ENCODE measurements at places on chromosomes 5 and 9.

GRCh38 chr9:91117959-91118703 lies 243.6 kb downstream of the AUH start:
- DNase-seq = peak; percentile 65

- no peak for DNase-seq
Measured at GRCh38 chr5:57450991-57451876, 31.4 kb downstream of the ACTBL2 start.

DNA sequence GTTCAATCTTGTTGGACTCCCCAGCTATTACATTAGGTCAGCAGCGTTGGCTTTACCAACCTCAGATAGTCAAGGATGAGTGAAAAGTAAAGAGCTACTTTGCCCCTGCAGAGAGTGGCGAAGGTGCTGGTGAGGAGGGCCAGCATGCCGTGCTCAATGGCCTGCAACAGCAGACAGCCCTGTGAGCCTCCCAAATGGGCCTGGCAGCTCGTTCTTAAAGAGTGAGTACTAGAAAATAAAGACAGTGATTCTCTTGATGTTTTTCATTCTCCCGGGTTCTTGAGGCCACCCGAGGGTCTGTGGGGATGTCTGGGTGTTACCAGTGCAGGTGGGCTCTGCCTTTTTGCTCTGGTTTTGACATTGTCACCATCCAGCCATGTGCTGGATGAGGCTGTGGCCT lies 16.2 kb downstream of the GADD45G start:
- DNase-seq = no peak

GRCh38 chr9:35756275-35757225 lies 2.5 kb upstream of the MSMP start:
- DNase-seq = no peak

DNA sequence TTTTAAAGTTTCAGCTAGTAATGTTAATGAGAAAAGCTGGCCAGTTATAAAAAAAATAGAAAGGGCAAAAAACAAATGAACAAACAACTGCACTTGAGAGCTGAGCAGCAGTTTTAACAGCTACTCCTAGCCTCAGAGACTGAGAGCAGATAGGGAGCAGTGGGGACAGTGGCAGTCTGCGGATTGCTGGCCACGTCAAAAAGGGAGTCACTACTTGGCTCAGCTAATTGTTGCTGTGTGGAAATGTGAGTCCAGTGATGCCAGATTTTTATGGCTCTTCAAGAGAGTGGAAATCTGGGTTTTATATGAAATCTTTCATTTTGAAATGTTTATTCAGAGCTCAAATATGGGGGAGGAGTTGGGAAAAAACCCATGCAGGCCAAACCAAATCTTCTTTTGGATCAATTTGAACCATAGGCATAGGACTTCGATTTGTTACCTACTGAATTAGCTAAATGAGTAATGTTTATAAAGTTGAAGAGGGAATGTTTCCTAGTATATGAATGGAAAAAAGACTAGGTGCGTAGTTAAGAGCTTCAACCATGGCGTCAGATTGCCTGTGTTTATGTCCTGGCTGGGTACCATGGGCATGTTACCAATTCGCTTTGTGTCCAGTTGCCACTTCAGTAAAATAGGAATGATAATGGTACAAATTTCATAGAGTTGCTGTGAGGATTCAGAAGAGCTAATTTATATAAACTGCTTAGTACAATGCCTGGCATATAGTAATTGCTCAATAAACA lies 102.1 kb downstream of the PAM start:
- DNase-seq = no peak

- no peak for DNase-seq
Measured at GRCh38 chr5:34620185-34620584, 35.9 kb upstream of the RAI14 start.

DNA sequence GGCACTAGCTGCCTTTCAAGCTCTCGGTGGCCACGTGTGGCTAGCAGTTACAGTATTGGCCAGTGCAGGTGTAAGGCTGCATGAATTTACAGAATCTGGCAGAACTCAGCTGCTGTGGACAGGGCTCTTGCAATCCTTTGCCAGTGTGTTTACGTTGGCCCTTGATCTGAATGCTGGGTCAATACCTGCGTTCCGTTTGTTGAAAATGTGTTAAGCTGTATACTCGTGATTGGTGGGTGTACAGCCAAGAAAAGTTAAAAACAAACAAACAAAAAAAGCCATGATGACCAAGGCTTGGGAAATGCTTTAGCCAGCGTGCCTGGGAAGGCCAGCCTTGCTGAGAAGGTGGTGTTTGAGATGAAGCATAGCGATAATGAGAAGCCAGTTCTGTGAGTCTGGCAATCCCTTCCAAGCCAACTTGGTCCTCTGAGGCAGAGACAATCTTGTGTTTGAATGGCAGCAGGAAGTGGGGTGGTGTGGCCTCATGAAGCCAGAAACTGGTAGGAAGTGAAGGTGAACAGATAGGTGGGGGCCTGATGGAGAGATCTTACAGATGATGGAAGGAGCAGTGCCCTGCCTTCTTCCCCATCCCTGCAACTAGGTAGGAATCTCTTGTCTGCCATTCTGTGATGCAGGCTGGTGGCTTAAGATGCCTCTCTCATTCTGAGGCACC lies 820 bp upstream of the CFAP90 start:
- DNase-seq = no peak

GRCh38 chr5:178077751-178078150 lies 35.6 kb upstream of the N4BP3 start:
- DNase-seq = no peak

- DNase-seq = no peak
Measured at GRCh38 chr5:82168294-82168693, 109.9 kb downstream of the RPS23 start.

GRCh38 chr9:93123561-93124283 lies 10.3 kb downstream of the NINJ1 start:
- DNase-seq = no peak

GRCh38 chr5:132489871-132490483 lies 596 bp downstream of the IRF1 start:
- no peak for DNase-seq

- no peak for DNase-seq
Measured at GRCh38 chr9:130010151-130010988, 32.6 kb downstream of the FNBP1 start.

DNA sequence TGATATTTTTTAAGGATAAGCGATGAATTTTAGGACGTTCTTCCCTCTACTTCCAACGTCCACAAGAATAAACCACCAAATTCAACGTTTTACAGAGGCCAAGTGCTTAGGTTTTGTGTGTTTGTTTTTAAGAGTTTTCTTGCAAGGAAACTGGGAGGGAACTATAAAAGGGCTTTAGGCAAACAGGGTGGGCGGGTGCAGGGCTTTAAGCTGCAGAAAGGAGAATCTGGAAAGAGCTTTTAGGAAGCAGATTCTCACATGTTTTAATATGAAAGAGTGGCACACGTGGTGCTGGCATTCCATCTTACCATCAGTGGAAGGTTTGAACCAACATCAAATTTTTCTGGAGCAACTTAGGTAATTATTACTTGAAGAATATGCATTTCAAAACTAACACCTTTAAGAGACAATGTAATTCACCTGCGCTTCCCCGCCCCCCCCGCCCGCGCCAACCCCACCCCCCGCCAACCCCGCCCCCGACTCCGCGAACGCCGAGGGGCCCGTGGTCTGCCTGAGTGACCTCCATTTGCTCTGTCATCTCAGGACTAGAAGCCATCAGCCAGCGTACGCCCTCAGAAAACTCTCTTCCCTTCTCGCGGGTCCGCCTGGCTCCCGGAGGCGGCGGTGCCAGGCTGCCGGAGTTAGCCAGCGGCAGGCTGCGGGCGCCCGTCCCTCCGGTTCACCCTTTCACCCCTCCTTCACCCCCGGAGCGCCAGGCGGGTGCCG lies 911 bp upstream of the PIK3R1 start:
- no peak for DNase-seq

DNA sequence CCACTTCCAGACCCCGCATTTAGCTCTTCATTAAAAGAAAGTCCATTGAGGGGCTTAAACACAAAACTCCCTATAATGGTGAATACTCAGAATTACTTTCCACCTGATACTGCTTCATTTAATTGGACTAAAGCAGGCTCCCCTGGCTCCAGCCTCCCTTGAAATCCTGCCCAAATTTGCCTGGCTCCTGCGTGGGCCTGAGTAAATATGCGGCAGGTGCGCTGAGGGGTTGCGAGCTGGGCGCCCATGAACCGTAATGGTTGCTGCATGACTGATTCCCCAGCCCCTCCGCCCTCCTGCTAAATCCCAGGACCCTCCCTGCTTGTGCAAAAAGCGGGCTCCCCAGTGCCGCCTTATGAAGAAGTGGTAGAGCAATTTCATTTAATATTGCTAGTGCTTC lies 639.7 kb downstream of the BNC2 start:
- no peak for DNase-seq

DNA sequence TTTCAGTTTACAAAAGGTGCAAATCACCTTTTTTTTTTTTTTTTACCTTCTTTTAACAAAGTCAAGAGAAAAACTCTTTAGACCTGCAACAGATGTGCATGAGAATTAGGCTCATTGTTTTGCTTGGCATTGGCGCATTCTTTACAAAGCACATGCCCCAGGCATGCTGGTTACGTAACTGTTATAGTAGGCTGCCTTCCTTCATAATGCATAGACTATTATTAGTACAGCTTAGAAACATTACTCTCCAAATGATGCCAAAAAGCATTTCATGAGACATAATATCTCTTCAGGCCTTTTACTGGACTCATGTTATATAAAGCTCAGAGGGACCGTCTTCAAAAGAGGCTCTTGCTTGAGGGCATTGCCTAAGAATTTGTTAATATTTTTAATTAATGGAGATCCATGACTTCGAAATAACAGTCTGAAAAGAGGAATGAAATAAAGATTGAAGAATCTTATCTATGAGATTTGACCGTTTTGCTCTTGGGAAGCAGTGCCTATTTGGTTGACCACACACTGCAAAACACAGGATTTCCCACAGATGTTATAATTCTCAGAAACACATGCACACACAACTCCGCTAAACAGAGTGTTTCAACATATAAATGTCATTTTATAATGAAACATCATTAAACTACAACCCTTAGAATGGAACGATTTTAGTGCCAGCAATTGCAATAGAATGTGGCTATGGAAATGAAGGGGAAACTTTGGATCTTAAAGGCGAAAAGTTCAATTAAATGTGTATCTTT lies 478.7 kb downstream of the PRR16 start:
- no peak for DNase-seq

DNA sequence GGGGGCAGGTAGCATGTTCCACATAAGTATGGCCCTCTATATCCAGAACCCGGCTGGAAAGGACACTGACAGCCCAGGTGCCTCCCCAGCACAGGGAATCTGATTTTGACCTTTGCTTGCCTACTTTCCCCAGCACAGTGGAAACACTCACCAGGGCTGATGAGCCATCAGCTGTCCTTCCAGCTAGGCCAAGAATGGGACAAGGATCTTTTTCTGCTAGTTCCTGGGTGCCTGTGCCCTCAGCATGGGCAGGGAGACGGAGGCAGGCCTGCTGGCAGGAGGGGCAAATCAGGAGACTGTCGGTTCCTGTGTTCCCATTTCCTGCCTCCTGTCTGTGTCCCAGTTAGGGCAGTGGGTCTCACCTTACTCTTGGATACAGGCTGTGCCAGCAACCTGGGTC lies 1.1 kb downstream of the CYFIP2 start:
- no peak for DNase-seq

DNA sequence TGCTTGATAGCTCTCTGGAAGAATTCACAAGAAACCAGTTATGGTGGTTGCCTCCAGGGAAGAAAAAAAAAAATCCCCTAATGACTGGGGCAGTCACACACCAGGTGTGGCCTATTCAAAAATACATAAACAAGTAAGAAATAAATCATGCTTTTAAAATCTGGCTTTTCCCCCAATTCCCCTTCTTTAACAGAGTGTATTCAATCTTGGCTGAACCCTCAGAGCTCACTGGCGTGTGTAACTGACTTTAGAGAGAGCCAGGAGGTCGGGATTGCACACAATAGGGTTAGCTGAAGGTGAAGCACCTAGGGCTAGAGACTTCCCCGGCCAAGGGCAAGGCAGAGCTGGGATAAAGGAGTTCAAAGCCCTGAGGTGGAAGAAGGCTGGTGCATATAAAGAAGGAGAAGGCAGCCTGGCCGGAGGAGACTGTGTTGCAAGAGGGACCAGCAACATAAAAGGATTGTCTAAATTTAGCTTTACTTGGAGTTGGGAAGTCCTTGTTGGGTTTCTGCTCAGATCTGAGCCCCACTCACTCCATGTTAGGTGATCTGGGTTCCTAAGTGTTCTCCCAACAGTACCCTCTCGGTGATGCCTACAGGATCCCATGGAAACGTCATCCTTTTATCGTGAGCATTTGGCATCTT lies 19.7 kb downstream of the FNBP1 start:
- DNase-seq = no peak

GRCh38 chr9:20618361-20618802 lies 3.9 kb downstream of the MLLT3 start:
- no peak for DNase-seq

DNA sequence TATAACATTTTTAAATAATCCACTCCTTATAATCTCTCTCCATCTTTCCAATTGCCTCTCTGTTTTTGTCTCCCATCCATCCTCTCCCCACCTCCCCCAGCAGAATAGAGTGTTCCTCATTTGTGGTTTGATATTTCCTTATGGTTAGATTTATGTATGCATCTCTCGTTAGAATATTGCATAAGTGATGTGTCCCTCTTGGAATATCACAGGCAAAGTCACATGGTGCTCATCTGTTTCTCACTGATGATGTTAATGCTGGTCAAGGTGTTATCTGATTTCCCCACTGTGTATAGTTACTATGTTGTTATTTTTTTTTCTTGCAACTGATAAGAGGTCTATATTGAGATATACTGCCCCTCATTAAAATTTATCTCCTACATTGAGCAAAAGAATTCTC lies 3.1 kb upstream of the LRRC70 start:
- no peak for DNase-seq

GRCh38 chr9:133058550-133059320 lies 3.0 kb upstream of the CEL start:
- DNase-seq = no peak

DNA sequence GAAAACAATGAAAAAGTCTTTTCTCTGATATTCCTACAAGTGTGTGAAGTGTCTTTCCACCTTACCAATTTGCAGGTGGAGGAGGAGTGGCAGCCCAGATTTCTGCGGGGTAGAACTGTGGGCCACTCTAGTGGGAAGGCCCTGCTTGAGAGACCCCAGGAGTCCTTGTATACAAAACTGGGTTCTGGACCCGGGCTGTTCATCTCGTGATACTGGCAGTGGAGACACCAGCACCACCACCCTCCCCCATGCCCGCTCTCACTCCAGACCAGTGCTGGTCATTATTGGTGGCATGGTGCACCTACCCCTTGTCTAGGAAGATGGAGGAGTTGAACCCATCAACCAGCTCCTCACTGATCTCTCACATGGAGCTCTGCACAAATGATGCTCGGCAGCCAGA lies 16.2 kb upstream of the TDRD7 start:
- no peak for DNase-seq

DNA sequence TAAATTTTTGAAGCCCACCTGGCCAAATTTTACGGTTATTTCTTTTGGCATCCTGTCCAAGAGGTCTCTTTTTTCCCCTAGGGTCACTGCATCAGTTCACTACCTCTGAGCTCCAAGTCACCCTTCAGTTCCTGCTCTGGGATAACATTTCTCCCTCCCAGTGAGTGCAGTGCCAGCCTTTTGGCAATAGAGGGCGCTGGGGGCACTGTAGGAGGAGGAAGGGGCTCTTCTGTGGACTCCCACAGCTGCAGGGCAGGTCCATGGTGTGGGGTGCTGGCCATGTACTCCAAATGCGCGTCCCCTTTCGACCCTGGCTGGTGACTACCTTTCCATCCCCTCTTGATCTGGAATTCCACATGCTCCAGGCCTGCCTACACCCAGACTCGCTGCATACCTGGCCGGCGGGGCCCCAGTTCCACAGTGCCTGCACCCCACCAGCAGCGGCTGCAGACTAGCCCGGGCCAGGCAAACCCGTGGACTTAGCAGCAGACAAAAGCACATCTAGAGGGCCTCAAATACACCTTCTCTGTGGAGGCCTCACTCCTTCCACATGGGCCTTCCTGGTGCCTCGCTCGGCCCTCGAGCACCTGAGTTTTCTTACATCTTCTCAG lies 20.3 kb upstream of the NINJ1 start:
- DNase-seq = no peak
